ENCODE measurements at places on chromosomes 6 and 20.

- DNase-seq: no peak
Measured at GRCh38 chr6:84242265-84242664, 14.8 kb upstream of the CEP162 start.

DNA sequence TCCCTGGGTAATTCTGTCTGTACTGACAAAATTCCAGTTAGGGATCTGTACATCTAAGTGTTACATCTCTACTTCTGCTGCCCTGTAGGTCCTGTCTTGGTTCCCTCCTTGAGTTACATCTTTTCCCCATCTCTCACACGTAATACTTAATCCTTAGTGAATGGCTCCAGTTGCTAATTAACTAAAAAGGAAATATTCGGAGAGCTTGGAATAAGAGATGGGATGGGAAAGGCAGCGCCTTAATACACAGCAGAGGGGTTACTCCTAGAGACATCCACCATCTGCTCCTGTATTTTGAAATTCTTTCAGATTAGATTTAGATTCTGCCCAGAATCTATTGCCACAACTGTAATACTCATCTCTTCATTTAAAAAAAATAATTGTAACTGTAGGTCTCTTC is 384.0 kb downstream of the SAMD5 start:
- no peak for DNase-seq

DNA sequence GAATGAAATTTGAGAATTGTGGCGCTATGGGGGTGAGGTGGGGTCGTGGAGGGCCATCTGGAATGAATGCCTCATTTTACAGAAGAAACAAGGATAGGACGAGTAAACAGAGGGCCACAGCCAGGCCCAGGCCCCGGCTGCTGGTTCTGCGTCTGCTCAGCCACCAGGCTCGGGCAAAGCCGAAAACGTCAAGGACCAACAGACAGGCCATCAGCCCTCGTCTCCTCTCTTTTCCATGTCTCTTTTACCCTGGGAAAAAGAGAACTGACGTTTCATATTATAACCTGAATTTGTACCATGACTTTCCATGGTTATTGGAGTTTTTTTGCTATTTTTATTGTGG is 212.4 kb upstream of the ARID1B start:
- no peak for DNase-seq

DNA sequence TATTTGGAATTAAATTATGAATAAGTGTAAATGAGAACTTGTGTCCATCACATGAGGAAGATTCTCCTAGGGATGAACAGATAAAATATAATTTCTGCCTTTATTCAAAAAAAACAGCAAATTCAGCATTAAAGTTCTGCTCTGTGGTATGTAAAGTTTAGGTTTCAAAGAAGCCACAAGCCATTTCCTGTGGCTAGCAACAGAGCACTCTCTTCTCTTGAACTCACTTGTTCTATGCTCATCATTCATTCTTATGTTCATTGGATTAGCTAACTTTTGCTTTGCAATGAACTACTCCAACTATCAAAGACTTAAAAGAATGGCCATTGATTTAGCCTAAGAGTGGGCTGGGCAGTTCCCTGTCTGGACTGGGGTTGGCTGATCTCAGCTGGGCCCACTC is 20.8 kb upstream of the SNRPB2 start:
- DNase-seq: no peak

DNA sequence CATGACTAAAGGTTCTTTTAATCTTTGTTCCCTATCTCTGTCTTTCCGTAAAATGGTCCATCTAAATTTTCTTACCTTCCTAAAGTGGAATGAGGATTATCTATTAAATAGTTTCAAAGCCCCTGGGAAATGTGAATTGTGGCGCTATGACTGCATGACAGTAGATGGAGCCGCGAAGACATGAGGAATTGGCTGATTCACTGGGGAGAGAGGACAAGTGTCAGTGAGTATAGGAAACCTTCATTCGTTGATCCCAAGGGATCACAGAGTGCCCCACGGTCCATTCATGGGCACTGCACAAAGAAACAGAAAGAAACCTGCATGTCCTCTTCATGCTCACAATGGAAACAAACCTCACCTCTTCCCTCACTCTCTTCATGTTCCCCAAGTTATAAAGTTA is 479.3 kb upstream of the BTBD3 start:
- no peak for DNase-seq

DNA sequence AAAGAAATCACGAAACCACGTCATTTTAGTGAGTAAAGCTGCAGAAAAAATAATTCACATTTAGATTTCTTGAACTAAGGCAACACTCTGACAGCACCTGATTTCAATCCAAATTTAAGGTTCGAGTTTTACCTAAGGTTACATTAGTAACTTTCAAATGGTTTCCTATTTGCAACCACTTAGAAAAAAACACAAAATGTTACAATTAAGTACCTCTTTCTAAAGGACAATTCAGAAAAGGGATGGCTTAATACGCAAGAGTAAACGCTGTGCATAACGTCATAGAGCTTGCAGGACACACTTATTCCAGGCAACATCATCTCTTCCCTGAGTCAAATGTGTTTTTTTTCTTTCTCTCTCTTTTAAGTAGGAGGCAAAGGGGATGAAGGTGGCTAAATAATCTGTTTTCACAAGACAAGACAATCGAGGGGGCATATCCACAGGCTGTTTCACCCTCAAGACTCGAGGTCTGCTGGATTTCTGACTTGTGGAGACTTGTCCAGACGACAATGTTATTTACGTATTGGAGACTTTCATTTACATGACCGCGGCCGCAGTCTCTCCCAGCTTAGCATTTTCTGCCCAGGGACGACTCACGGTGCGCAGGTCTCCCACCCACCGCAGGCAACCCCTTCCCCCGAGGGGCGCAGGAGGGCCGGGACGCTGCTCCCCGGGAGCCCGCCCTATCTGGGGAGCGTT is 86.0 kb downstream of the SESN1 start:
- DNase-seq: no peak

GRCh38 chr6:31705931-31706330 is 735 bp upstream of the LY6G6F start:
- no peak for DNase-seq

DNA sequence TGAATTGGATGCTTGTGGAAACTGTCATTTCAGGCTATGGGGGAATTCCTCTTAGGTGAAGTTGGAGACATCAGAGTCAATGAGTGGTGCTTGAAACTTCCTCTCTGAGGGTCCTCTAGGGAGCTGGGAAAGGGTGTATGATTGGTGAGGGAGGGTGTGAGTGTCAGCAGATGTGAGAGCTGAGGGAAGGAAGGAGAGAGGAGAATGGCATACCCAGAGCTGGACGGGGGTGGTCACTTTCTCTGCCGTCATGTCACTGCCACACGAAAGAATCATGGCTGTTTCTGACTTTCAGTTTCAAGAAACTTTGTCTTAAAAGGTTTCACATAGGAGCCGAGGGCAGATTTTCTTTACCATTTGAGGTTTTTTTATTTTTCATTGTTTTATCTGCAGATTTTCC is 50.3 kb downstream of the DEK start:
- no peak for DNase-seq

Measured in NCI-H2029 (cell line).